ENCODE measurements at places on chromosomes 7 and 10. TPM values are rescaled to one million over a fixed set of nuclear protein-coding genes. Genes with fewer than 3 reads are reported as not detected.

Gene TMEM213
- polyA plus RNA-seq: 49.2 TPM

Gene MICALL2
- polyA plus RNA-seq: 12.8 TPM

GRCh38 chr7:26156451-26157420 lies 4.7 kb downstream of the NFE2L3 start:
- DNase-seq: no peak

GRCh38 chr10:96287392-96288105 lies 16.2 kb upstream of the BLNK start:
- DNase-seq: no peak

Gene TMEM273
- 1.9 TPM for polyA plus RNA-seq

Gene GIMAP8
- polyA plus RNA-seq: 8.6 TPM

GRCh38 chr7:158133515-158134271 lies 453.9 kb downstream of the PTPRN2 start:
- no peak for DNase-seq

Gene CPN1
- polyA plus RNA-seq: 2.7 TPM

DNA sequence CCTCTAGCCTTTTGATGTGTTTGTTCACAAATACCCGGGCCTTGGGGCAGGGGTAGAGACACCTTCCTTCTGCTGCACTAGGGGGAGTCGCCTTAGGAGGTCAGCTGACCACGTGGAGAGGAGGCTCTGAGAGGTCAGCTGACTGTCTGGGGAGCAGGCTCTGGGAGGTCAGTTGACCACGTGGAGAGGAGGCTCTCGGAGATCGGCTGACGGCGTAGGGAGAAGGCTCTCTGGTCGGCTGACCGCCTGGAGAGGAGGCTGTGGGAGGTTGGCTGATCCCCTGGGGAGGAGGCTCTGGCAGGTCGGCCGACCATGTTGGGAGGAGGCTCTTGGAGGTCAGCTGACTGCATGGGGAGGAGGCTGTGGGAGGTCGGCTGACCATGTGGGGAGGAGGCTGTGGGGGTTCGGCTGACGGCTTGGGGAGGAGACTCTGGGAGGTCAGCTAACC lies 59.6 kb upstream of the LYZL1 start:
- no peak for DNase-seq

GRCh38 chr7:157475095-157475494 lies 138.3 kb downstream of the DNAJB6 start:
- no peak for DNase-seq

GRCh38 chr10:89263091-89263490 lies 11.5 kb upstream of the LIPA start:
- no peak for DNase-seq

DNA sequence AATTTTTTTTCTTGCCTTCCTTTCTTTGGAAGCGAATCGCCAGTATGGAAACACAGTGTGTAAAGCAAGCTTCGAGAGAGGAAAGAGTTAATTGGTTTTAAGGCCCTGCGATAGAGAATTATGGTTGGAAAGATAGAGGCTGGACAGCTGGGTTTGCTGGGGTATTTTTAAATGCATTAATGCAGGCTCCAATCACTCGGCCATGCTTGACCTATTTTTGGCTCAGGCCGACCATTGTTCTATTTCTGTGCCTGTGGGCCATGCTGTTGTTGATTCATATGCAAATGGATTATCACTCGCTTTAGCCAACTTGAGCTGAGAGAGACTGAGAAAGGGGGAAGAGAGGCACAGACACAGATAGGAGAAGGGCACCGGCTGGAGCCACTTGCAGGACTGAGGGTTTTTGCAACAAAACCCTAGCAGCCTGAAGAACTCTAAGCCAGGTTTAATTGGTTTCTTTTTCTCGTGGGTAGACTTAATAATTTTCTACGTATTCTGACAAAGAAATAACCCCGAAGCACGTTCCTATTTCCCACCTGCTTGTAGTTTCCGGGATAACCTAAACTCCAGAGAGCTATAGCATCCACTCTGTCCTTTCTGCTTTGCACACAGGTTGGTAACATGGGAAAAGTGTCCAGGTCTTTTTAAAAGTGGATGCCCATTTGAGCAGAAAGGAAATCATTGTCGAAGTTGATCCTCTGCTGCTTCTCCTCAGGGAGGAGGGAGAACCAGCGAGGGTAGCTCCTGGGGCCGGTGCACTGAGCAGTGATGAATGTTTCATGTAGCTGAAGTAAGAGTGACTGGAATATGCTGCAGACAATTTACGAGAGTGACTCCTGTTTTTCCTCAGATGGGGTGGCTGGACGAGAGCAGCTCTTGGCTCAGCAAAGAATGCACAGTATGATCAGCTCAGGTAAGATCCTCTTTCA lies at the start of gene HDAC9:
TSS of gene HDAC9 (plus strand) at position 338 of the 929 bp plus-strand sequence. CDS start at position 892, 554 bp downstream.
- peak; percentile 20 for DNase-seq

- peak; percentile 28 for DNase-seq
Measured at GRCh38 chr10:60848126-60848525, 69.8 kb downstream of the CDK1 start.

Gene AKR1C8
- polyA plus RNA-seq: 0.16 TPM

Gene GPR158
- polyA plus RNA-seq: 0.30 TPM

DNA sequence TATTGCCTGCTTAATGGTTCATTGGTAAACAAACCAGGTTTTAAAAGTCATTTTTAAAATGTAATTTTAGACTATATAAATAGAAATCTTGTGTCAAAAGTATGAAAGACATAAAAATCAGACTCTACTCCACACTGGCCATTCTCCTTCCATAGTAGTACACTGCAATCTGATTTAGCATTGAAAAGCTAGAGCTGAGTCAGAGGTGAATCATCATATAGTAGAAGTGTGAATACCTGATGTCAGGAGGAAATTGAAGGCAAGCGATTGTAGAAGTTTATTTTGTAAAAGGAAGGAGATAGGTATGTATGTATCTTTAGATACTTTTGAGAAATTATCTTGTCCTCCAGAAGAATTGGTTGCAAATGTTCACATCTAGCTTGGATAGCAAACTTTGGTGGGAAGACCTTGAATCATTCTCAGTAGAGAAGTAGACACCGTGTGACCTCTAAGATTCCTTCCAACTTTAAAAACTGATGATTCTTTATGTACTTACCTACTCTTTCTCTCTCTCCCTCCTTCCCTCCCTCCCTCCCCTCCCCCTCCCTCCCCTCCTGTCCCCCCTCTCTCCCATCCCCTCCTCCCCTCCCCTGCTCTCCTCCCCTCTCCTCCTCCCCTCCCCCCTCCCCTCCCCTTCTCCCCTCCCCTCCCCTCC lies 88.1 kb downstream of the BTAF1 start:
- DNase-seq: no peak

DNA sequence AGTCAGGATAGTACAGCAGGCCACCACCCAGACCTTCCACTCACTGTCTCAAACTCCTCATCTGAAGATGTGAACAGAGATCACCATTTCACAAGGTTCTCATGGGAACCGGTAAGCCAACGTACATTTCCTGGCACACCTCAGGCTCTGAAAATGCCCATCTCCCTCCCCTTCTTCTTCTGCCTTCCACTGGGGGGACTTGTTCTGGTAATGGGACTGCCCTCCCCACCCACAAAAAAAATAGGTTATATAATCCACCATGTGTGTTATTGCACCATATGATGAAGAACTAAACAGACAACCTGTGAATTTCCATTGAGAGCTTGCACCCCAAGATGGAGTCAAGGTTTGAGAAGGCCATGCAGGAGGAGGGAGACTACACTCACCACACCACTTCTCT lies 42.1 kb upstream of the IKZF1 start:
- DNase-seq: no peak

DNA sequence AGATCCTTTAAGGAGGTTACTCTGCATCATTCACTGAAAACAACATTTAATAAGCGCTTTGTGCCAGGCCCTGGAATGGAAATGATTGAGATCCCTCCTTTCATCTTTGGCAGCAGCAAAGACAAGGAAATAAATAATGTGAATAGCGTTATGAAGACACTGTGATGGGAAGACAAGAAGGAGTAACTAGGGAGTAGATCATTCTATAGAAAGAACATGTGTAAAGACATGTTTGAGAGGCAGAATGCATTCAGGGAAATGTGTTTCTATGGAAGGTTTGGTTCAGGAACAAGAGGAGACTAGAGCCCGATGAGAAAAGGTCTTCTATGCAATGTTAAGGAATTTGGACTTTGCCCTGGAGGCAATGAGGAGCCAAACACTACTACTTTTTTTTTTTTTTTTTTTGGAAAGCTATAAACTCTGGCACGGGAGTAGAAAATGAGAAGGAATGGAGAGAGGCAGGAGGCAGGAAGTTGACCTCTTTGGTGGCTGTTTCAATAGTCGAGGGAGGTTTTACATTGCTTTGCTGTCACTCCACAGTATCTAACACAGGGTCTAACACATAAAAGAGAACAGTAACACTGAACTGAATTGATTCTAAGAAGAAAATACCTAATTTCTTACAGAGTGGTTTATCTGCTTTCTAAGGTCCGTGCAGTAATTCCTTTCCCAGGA lies 44.9 kb downstream of the SMURF1 start:
- DNase-seq: no peak

DNA sequence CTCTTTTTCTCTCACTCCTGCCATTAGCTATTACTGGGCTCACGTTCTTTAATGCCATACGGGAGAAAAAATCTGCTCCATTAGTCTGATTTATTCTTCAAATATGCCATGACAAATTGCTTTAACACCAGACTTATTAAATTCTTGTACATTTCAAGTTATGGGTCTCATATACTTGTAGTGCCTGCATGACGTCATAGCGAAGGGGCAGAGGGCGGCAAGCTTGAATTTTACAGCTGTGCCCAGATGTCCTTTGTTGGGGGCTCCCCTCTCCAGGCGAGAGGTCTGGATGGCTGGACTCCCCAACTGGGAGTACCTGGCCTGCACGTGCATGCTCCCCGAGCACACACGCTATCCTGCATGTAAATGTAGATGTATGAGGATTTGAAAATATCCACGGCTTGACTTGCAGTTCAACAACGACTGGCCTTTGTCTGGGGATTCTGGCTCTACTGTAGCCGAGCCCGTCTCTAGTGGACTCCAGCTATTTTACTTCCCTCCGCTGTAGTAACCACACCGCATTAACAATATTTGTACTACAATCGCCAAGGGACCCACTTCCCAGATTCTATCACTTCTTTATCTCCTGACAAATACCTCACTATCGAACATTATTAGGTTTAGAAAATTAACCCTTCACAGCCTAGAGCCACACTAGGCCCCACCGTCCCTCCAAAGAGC lies 79.5 kb downstream of the EBF3 start:
- no peak for DNase-seq

DNA sequence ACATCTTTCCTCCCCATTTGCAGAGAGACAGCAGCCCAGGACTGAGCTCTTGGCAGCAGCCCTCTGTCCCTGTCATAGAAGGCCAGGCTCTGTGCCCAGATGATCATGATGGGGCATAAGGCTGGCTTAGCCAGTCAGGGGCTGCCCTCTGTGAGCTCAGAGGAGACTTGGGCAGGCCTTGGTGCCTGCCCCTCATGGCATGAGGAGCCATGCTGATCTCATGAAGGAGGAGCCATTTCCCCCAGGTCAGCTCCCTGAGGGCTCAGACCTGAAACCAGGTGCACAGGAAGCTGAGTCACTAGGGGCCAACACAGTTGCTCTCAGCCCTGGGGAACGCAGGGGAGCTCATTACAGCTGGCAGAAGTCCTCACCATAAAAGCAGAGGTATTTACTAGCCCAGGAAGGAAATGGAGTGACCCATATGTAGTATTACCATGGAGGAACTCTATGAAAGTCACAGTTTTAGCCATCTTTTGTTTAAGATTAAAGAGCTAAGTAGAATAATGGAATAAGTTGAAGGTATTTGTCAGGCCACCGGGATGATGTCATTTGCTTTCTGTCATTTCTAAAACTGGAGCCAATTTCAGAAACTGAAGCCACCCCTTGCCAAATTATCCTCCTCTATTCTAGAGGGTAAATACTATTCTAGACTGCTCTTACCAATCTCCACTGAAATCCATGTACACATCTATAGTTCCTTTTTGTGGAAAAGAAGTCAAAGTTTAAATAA lies 362.4 kb upstream of the ZNF32 start:
- no peak for DNase-seq

DNA sequence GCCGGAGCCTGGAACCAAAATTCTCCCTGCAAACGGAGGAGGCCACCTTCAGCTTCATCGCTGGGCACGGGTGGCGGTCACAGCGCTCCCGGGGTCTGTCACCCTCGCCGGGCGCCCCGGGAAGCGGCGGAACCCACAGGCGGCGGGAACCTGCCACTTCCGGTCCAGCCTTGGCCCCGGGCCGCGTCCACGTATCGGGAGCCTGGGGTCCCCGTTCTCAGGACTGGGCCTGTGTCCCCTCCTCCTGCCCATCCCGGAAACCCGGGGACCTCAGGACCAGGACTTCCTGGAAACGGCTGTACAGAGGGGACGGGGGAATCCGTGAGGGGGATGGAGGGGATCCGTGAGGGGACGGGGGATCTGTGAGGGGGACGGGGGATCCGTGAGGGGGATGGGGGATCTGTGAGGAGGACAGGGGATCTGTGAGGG lies 25.4 kb downstream of the PDGFA start:
- no peak for DNase-seq

Measured in left renal cortex interstitium (tissue), 4 donors.